ENCODE measurements at places on chromosomes 1 and 21. TPM values are rescaled to one million over a fixed set of nuclear protein-coding genes. Genes with fewer than 3 reads are reported as not detected.
A peak's percentile ranks its signal among the peaks of the same experiment; 100 is the strongest.

Gene OR2T33
- polyA plus RNA-seq: not detected

Gene PLEKHN1
- polyA plus RNA-seq: not detected

Gene S100A7A
- polyA plus RNA-seq: not detected

Gene KIF2C
- polyA plus RNA-seq: 0.38 TPM

Gene PTGFRN
- not detected for polyA plus RNA-seq

Gene VAMP4
- 19.2 TPM for polyA plus RNA-seq

Gene CD52
- 10,565 TPM for polyA plus RNA-seq

Gene DLGAP3
- polyA plus RNA-seq: 0.49 TPM

Gene SPRR4
- polyA plus RNA-seq: not detected

Gene PSMB4
- polyA plus RNA-seq: 57.8 TPM

DNA sequence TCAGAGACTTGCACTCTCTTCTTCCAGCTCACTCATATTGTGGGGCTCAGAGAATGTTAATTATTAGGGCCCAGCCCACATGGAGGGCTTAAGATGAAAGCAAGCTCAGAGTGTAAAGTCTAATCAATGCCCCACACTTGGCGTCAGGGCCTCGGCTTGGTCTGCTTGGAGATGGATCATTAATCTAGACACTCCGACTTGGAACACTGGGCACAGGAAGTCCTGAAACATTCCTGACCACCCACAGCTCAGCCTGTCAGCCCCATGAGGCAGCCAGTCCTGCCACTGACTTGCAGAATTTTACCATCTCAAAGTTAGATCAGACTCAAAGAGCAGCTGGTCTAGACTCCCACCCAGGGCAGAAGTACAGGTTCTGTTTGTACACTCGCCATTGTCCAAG lies 69.8 kb upstream of the TRABD2B start:
- no peak overlapping the region for H3K27ac ChIP-seq
- H3K36me3 ChIP-seq: no peaks in the 10 kb centered on the region
- no peak for DNase-seq

- no peak overlapping the region for H3K27ac ChIP-seq
- H3K36me3 ChIP-seq: no peaks in the 10 kb centered on the region
- no peak overlapping the region for H3K4me3 ChIP-seq
- DNase-seq: no peak
Measured at GRCh38 chr1:24382165-24382577, 31.4 kb downstream of the STPG1 start.

GRCh38 chr1:168121401-168122011 lies 15.2 kb downstream of the GPR161 start:
- H3K36me3 ChIP-seq: no peaks in the 10 kb centered on the region
- H3K27ac ChIP-seq: no peak overlapping the region

DNA sequence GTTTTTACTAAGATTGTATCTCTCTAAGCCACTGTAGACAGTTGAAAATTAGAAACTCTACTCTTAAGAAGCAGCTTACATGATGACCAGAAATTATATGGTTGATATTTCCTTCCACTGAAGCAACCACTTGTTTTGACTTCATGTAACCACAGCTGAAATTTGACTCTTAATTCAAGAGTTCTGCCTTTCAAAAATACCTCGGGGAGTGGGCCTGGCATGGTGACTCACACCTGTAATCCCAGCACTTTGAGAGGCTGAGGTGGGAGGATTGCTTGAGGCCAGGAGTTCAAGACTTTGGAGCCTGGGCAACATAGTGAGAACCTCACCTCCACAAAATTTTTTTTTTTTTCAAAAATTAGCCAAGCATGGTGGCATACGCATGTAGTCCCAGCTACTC lies 4.3 kb downstream of the AMPD1 start:
- no peaks in the 10 kb centered on the region for H3K36me3 ChIP-seq
- peaks cover 35% of the 10 kb centered on the region for H3K27me3 ChIP-seq
- no peak overlapping the region for H3K27ac ChIP-seq
- no peak for DNase-seq
- no peak overlapping the region for H3K4me3 ChIP-seq
- H3K4me1 ChIP-seq: no peaks in the 10 kb centered on the region

- DNase-seq: no peak
- peak overlapping the region; percentile 70 for H3K27ac ChIP-seq
- H3K4me1 ChIP-seq: peaks cover 26% of the 10 kb centered on the region
Measured at GRCh38 chr1:30974536-30974935, 66.0 kb upstream of the SDC3 start.

DNA sequence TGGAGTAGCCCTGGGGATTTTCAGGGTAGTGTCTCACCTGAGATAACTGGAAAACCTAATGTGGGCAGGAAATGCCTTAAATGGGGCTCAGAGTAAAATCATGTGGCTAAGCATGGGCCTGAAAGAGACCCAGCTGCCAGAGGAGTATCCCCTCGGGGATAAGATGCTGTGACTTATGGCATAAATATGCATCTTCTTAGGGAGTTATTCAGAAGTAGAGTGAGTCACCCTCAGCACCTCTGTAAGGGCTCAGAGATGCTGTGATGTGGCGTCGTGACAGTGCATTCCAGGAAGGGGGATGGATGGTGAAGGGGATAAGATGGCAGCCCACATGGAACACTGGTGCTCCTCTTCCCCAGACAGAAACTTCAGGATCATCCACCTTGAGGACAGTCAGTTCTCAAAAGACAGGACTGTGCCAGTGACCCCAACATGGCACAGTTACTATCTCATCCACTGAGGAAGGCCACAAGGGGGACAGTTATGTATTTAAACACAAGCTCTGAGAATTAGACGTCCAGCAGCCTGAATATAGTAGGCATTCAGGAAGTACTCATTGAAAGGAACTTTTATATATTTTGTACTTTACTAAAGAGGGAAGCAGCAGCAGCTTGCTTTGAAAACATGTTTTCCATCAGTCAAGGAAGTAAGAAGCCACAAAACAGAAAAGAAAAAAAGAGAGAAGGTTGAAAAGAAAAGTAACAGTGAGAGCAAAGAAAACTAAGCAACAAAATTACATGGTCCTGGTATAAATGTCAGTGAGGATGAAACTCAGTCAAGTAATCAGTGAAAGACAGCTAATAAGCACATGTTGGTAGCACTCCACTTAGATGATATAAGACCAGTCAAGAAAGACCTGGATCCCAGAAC lies 8.3 kb downstream of the IL24 start:
- DNase-seq: peak; percentile 41
- H3K4me1 ChIP-seq: peaks cover 77% of the 10 kb centered on the region
- H3K36me3 ChIP-seq: peaks cover 55% of the 10 kb centered on the region
- H3K27ac ChIP-seq: peak overlapping the region; percentile 90
- peak overlapping the region; percentile 1 for H3K4me3 ChIP-seq

- DNase-seq: no peak
- H3K27me3 ChIP-seq: no peaks in the 10 kb centered on the region
- H3K36me3 ChIP-seq: no peaks in the 10 kb centered on the region
- no peak overlapping the region for H3K27ac ChIP-seq
Measured at GRCh38 chr1:45667321-45668111, 18.8 kb downstream of the GPBP1L1 start.

GRCh38 chr1:99579691-99580172 lies 66.2 kb upstream of the PALMD start:
- no peaks in the 10 kb centered on the region for H3K36me3 ChIP-seq
- no peak for DNase-seq
- H3K27me3 ChIP-seq: peaks cover 6% of the 10 kb centered on the region
- H3K4me3 ChIP-seq: no peak overlapping the region

DNA sequence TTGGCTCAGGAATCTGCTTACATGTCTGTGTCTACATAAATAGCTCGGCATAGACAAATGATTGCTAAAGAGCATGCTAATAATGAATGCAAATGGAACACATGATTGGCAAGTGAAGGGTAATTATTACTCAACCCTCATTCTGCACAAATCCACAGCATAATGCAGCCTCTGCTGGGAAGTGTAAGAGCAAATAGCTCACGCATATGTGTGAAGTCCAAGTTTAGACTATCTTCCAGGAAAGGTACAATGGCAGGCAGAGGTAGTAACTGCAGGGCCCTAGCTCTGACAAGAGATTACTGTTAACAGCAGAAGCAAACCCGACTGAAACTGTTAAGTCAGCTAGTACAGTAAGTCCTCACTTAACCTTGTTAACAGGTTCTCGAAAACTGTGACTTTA lies 7.0 kb upstream of the IL6R start:
- H3K4me1 ChIP-seq: no peaks in the 10 kb centered on the region
- H3K27me3 ChIP-seq: peaks cover 22% of the 10 kb centered on the region
- DNase-seq: no peak
- H3K4me3 ChIP-seq: no peak overlapping the region

GRCh38 chr1:1021920-1022259 lies 2.0 kb downstream of the AGRN start:
- no peak overlapping the region for H3K4me3 ChIP-seq
- H3K4me1 ChIP-seq: peaks cover 6% of the 10 kb centered on the region
- no peak overlapping the region for H3K27ac ChIP-seq
- no peaks in the 10 kb centered on the region for H3K36me3 ChIP-seq
- DNase-seq: no peak

GRCh38 chr21:27269644-27270043 lies 302.8 kb upstream of the ADAMTS5 start:
- H3K4me1 ChIP-seq: no peaks in the 10 kb centered on the region
- H3K27me3 ChIP-seq: no peaks in the 10 kb centered on the region

DNA sequence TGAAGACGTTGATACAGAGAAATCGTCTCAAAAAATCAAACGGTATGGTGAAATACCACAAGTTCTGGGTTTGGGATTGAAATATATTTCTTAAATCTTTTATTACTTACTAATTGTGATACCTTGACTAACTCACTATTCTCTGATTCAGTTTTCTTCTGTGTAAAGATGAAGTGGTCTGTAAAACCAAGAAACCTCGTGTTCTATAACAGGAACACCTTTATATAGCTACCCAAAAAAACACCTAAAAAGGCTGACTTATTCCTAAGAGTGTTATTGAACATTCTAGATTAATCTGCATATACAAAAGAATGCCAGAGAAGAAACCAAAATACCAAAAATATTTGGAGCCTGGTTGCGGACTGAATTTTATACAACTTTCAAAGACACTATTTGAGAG lies 721 bp downstream of the LRRIQ3 start:
- peaks cover 23% of the 10 kb centered on the region for H3K4me1 ChIP-seq
- H3K27me3 ChIP-seq: no peaks in the 10 kb centered on the region
- peak overlapping the region; percentile 96 for H3K27ac ChIP-seq
- H3K36me3 ChIP-seq: no peaks in the 10 kb centered on the region

DNA sequence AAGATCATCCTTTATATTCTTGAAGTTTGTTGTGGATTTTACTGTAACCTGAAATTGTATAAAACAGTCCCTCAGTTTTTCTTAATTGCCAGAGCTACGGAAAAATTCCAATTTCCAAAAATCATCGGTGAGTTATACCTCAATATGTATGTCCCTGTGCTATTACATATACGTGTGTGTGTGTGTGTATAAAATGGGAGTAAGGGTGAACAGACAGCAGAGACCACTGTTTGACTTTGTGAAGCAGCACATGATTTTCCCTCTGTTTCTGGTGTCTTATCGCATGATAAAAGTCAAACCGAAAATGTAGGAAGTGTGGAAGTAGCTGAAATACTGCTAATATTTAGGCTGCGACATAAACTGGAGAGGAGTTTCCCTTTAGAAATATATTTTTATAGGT lies 1.2 kb downstream of the OR2T1 start:
- H3K36me3 ChIP-seq: no peaks in the 10 kb centered on the region
- H3K27me3 ChIP-seq: no peaks in the 10 kb centered on the region
- H3K27ac ChIP-seq: no peak overlapping the region
- H3K4me1 ChIP-seq: no peaks in the 10 kb centered on the region

- no peaks in the 10 kb centered on the region for H3K36me3 ChIP-seq
- H3K27ac ChIP-seq: no peak overlapping the region
- H3K4me3 ChIP-seq: no peak overlapping the region
- no peaks in the 10 kb centered on the region for H3K27me3 ChIP-seq
- DNase-seq: no peak
Measured at GRCh38 chr1:4407851-4408250, 246.6 kb upstream of the AJAP1 start.

DNA sequence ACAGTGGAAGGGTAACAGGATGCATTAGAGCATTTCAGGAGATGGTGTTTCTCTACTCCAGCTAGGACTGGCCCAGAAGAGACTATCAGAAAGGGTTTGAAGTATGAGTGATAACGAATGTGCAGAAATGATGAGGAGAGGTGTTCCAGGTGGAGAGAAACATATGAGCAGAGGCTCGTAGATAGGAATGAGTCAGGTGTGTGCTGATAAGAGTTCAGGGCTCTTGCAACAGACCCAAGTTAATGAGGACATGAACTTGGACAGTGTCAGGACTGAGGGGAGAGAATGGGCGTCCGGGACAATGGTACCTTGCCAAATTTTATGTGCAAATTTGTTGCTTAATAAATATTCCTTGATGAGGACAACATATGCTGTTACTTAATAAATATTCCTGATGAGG lies 183.9 kb upstream of the NFIA start:
- no peak overlapping the region for H3K4me3 ChIP-seq
- H3K36me3 ChIP-seq: no peaks in the 10 kb centered on the region
- no peaks in the 10 kb centered on the region for H3K4me1 ChIP-seq
- no peak for DNase-seq
- H3K27me3 ChIP-seq: no peaks in the 10 kb centered on the region
- no peak overlapping the region for H3K27ac ChIP-seq

DNA sequence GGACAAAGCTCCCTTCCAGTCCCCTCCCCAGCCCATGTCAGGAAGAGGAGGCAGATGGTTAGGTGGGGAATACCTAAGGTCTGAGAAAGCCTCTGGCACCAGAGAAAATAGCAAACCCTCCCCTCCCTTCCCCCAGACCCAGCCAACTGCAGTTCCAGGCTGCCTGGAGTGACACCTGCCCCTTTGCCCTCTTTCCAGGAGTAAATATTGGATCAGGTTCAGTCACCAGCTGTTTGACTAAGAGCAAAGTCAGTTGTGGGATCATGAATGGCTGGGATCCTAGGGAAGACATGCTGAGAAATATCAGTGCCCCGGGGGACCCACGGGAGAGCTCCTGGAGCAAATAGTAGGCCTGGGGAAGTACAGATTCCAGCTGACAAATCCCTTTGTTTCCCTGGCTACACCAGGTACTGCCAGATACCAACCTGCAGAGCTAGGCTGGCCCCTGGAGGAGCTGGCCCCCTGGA lies 12.2 kb upstream of the CDK18 start:
- H3K4me3 ChIP-seq: no peak overlapping the region
- DNase-seq: no peak
- no peak overlapping the region for H3K27ac ChIP-seq
- H3K27me3 ChIP-seq: peaks cover 80% of the 10 kb centered on the region

- H3K4me1 ChIP-seq: no peaks in the 10 kb centered on the region
- H3K36me3 ChIP-seq: no peaks in the 10 kb centered on the region
- no peak for DNase-seq
- H3K27me3 ChIP-seq: peaks cover 41% of the 10 kb centered on the region
Measured at GRCh38 chr1:212514782-212515181, 82.1 kb downstream of the NENF start.

GRCh38 chr1:222263791-222264190 lies 284.1 kb downstream of the HHIPL2 start:
- no peaks in the 10 kb centered on the region for H3K27me3 ChIP-seq
- H3K4me1 ChIP-seq: no peaks in the 10 kb centered on the region
- no peak overlapping the region for H3K4me3 ChIP-seq

DNA sequence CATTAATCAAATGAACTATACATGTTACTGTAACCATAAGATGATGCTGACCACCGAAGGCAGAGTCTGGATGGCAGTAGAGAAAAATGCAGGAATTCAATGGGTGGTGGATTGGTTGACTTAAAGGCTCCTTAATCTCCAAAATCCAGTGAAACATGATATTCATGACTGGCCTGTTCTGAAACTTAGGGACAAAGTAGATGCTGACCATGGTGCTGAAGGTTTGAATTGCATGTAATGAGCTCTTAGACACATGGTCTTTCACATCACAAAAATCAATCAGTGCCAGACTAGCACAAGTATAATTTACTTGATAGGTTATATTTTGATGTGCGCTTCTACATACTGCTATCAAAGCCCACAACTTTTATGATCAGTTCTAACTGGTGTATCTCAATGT lies 30.9 kb upstream of the NTMT2 start:
- no peak overlapping the region for H3K4me3 ChIP-seq
- H3K27me3 ChIP-seq: peaks cover 19% of the 10 kb centered on the region
- DNase-seq: no peak
- no peaks in the 10 kb centered on the region for H3K36me3 ChIP-seq
- H3K27ac ChIP-seq: no peak overlapping the region
- H3K4me1 ChIP-seq: no peaks in the 10 kb centered on the region
